ENCODE measurements at places on chromosomes 12 and 14.

GRCh38 chr12:30357766-30358490 lies 337.7 kb downstream of the IPO8 start:
- no peak for DNase-seq

DNA sequence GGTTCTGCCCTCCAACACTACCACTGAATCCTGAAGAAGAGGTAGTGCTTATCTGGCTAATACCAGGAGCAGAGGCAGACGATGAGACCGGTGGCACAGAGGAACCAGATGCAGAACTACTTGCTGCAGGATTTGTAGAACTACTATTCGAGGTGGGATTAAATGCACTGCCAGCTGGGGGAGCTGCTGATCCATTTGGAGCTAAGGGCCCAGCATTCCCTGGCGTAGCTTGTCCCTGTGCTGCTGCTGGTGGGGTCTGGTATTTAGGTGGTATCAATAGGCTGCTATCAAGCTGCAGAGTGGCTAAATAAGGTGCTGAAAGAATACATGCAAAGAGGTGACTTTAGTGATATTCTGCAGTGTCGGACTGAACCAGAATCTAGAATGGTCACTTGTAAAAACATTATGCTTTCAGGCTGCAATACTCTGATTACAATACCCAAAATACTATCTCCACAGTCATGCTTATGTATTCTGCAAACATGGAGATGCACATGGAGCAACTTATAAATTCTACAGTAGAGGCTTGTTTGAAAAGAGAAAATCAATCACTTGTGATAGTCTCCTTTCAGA lies 294.2 kb downstream of the MED13L start:
- no peak for DNase-seq

DNA sequence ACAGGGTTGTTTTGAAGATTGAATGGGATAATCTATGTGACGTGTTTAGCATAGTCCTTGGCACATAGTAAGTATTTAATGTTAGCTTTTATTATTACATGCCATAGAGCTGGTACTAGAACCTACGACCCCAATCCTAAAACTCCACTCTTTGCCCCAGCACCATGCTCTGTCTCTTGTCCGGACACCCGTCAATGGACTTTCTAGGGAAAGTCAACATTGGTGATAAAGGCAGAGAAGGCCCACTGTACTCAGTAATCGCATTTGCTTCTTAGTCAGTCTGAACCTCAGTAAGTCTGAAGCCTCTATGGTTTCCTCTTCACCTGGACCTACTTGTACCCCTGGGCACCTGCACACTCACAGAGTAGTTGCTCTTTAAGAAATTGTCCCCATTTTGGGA lies 153.1 kb upstream of the PRMT8 start:
- DNase-seq, result no peak

DNA sequence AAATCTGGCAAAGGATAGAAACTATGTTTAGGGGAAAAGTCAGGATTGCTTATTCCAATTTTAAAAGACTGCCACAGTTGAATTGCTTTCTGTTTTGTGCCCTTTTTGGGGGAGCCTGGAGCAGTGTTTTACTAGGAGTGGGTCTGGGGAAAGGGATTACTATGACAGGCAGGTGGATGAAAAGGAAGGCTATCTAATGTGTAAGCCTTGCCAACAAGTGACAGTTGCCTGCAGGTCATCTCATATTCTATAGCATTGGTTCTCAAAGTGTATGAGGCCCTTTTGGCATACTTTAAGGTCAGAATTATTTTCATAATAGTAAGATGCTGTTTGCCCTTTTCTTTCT lies 4.1 kb downstream of the EID3 start:
- no peak for DNase-seq

- no peak for DNase-seq
Observed at GRCh38 chr12:262113-262512, 523 bp downstream of the SLC6A13 start.
